Neural progenitor cell (in vitro differentiated cells): ENCODE measurements at places on chromosomes 1 and 21. TPM values are rescaled to one million over a fixed set of nuclear protein-coding genes. Genes with fewer than 3 reads are reported as not detected.

DNA sequence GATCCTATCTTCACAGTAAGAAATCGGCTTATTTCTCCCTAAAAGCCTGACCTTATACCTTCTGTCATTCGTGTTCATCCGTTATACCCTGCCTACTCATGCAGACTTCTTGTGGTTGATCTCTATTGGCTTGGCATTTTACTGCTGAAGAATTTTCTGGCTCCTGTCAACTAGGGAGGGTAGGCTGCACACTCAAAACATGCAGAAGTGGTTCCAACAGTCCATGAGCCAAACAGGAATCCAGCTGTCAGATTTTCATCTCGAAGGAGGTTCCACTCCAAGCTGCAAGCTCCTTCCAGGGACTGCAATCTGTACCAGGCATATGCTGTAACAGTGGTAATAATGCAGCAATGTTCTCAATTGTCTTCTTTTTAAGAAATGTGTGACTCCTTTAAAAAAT lies 10.1 kb downstream of the DNAJC11 start:
- no peak for DNase-seq

DNA sequence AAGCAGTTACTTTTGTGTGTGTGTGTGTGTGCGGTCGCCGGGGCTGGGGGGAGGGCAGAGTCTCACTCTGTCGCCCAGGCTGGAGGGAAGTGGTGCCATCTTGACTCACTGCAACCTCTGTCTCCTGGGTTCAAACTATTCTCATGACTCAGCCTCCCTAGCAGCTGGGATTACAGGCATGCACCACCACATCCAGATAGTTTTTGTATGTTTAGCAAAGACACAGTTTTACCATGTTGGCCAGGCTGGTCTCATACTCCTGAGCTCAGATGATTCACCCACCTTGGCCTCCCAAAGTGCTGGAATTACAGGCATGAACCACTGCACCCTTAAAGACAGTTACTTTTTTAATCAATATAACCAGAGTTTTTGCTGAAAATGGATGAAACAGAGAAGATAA lies 207.0 kb downstream of the PTPRC start:
- DNase-seq = no peak

DNA sequence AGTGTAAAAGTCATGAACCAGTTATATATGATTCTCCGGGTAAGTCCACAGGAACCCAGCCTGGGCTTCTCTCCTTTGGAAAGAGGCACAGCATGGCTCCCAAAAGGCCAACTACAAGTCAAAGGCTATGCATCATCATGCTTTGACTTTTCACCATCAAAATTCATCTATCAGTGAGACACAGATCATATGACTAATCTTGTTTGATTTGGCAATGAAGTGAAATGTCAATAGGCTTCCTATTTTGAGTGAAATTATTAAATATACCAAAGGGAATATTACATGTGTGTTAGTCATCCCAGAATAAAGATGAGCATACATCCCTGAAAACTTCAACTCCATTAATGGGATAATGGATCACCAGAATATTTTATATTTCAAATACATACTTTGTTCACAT lies 83.5 kb upstream of the ADGRL2 start:
- DNase-seq = no peak

DNA sequence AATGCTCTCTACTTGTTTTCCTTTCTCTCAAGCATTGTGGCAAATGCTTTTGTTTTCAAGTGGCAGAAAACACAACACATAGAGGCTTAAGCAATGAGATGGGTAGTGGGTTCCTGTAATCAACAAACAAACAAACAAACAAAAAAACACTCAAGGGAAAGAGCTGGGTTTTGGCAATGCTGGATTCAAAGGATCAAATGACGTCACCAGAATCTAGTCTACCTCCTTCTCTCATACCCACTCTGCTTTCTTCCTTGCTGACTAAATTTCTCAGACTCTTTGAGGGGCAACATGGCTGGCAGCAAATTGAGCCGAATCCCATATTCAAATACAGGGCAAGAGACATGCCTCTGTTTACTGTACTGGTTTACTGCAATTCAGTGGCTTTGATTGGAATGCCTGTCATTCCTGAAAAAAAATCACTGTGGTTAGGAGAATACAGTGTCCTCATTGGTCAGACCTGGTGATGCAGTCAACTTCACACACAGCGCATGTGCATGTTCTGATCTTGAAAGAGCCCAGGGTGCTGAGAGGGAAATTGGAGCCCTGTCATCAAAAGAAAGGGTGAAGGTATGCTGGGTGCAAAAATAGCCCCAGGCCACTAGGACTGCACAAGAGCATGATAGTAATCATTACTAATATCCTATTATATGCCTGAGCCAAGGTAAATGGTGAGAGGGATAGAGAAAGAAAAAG lies 356.2 kb downstream of the KCTD3 start:
- DNase-seq = no peak

DNA sequence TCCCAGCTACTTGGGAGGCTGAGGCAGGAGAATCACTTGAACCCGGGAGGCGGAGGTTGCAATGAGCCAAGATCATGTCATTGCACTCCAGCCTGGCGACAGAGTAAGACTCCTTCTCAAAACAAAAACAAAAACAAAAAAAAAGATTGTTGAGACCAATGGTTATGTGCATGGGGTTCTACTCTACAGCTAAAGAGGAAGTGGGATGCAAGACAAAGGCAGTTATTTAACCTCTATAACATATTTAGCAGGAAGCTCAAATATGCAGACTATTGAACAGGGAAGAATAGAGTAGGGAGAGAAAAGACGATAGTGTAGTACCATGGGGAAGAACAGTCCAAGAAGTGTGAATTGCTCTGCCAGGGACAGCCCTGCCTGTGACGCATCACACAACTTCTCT lies 227.7 kb downstream of the SMYD3 start:
- no peak for DNase-seq

GRCh38 chr21:38984982-38985567 lies 179.3 kb downstream of the ETS2 start:
- no peak for DNase-seq

GRCh38 chr21:43762303-43763128 lies 13.6 kb downstream of the CSTB start:
- DNase-seq = no peak

Gene HHIPL2
- total RNA-seq = 0.09 TPM in 1 of 2 replicates, not detected in the other

Gene SMPDL3B
- 1.2 and 3.9 TPM in 2 replicates for total RNA-seq

Gene FCRLA
- not detected in 2 replicates for total RNA-seq
